ENCODE measurements at places on chromosomes 2 and 18. TPM values are rescaled to one million over a fixed set of nuclear protein-coding genes. Genes with fewer than 3 reads are reported as not detected.

DNA sequence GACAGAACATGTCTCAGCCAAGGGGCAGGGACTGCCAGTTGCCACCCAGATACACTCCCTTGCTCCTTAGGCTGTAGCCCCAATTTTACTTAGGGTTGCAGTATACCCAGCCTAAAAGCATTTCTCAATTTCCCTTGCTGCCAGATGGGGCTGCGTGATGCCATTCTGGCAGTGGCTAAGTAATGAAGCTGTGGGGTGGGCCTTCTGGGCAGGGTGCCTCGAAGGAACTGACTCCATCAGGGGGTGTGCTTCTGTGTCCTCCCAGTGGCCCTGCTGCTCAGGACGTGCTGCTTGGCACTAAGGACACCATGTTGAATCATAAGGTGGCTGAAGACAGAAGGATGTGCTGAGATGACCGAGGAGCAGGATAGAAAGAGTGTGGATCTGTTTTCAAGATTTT lies 74.2 kb downstream of the VWA3B start:
- DNase-seq = no peak

DNA sequence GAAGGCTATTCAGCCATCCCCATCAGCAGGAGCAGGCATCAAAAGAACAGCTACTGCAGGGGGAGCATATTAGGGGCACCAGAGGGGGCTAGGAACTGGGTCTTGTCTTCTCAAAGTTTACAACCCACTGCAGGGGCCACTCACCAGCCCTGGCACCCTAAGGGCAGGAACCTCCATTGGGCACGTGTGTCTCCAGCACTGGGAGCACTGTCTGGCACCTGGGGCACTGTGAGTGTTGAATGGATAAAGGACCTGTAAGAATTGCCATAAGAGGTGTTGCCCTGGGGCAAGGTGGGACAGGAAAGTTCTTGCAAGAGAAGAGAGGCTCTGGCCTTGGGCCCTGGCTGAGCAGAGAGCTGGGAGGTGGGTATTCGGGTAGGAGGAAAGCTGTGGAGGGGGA lies 1.4 kb upstream of the STEAP3 start:
- no peak for DNase-seq

GRCh38 chr2:236130349-236130998 lies 37.7 kb downstream of the GBX2 start:
- DNase-seq = no peak

PPP1CB gene
- total RNA-seq = 173 TPM

IFIH1 gene
- 10.2 TPM for total RNA-seq
